Activated T-cell treated with anti-CD3 and anti-CD28 coated beads for 24 hours (primary cell): ENCODE measurements at places on chromosomes 7 and 10.
A peak's percentile ranks its signal among the peaks of the same experiment; 100 is the strongest.

DNA sequence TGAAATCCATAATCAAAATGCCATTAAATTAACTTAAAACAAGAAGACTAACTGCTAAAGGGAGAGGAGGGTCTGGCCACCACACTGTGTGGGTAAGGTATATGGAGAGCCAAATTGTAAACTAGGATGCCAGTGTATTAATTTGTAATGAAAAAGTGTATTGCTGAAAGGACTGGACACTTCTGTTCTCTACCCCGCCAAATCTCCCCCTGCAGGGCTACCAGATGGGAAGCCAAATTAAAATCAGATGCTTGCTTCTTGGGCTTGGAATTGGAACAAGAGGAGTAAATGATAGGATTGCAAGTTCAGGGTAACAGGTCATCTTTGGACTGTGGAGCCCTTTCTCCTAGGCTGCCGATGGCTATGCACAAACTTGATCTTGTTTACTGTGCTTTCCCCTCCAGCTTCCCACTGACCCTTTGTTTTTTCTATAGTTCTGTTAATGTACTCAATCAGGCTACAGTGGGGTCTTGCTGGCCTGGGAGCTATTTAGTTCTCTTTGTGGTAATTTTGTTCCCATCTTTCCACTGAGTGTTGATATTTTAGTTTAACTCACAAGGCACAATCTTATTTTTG lies 932.1 kb upstream of the C7orf33 start:
- no peak for DNase-seq

GRCh38 chr7:156474241-156474743 lies 166.3 kb upstream of the RNF32 start:
- no peak for DNase-seq

DNA sequence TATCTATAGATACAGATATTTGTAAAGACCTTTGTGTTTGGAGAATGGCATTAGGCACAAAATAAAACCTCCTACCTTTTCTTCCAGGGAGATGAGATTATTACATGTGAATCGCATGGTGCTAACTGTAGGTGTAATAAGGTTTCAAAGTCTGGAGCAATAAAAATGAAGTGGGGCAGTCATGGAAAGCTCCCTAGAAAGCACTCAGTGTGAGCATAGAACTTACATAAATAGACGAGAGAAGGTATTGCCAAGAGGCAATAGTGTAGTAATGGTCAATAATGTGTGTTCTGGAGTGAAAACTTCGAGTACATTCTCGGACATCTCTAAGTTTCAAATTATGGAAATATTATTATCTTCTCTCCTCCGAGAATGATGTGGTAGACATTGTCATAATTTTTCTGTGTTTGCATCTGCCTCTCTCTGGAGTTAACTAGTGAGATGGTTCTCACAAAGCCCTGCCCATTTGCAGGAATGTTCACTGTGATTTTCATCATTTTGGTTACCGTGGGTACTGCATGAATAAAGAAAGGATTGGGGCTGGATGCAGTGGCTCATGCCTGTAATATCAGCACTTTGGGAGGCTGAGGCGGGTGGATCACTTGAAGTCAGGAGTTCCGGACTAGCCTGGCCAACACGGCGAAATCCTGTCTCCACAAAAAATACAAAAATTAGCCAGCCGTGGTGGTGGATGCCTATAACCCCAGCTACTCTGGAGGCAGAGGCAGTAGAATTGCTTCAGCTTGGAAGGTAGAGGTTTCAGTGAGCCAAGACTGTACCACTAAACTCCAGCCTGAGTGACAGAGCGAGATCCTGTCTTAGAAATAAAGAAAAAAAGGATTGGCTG lies 10.6 kb downstream of the VIM start:
- DNase-seq, result no peak

- no peak for DNase-seq
Measured at GRCh38 chr7:149495785-149496641, 1.6 kb downstream of the ZNF746 start.

DNA sequence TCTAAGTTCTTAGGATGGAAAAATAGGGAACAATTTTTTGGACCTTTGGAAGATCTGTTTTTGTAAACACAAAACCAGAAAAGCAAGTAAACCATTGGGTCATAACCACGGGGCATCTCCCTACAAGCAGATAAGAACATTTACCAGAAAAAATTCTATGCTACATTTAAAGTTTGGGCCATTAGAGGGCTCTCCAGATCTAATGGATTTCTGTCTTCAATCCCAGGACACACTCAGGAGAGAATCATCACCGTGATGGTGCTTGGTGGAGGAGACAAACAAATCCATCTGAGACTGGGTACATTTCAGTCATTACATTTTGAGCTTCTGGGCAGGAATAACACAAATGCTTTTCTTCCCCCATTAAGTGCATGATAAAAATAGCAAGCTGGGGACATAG lies 178.4 kb upstream of the TARP start:
- no peak for DNase-seq

- DNase-seq, result no peak
Measured at GRCh38 chr7:153604-154003, 38.8 kb upstream of the FAM20C start.

- DNase-seq, result no peak
Measured at GRCh38 chr7:148242294-148242821, 348.2 kb upstream of the C7orf33 start.

- DNase-seq, result no peak
Measured at GRCh38 chr7:86958380-86958779, 101.1 kb downstream of the ELAPOR2 start.

DNA sequence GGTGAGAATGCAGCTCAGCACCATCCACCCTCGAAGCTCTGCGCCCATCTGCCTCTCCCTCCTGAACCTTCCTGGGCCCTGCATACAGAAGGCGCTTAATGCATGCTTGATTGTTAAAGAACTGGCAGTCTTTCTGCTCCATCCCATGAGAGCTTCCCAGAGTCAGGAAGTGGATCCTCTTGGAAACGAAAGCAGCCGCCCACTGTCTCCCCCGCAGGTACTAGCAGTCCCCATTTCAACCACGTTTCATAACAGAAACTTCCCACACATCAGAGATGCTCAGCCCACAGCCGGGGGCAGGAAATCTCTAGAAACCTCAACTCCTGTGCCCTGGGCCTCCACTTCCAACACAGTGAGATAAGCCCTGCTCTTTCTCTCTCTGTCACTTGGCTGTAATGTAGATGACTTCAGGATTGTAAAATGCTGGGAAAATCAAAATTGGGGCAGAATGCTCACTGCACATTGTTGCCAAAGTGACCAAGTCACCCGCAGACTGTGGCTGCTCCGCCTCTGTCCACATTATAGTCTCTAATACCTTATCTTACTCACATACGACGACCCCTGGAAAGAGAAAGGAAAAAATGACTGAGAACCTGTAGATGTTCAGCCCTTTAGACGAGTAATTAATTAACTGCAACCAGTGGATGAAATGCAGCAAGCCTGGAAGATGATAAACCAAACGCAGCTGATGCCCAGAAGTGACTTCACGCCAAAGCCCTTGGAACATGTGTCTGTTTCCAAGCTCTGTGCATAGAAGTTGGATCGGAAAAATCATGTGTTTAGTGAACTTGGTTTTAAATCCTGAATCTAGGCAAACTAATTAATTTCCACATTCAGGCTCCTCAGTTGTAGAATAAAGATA lies 28.5 kb downstream of the GSDME start:
- no peak for DNase-seq

GRCh38 chr7:30164567-30164966 lies 29.8 kb downstream of the MTURN start:
- no peak for DNase-seq

GRCh38 chr10:27252267-27253000 lies 11.8 kb upstream of the ACBD5 start:
- DNase-seq, result peak; percentile 76
